ENCODE measurements at places on chromosomes 5 and 9.

- peaks cover 3% of the 10 kb centered on the region for H3K27me3 ChIP-seq
- H3K36me3 ChIP-seq = no peaks in the 10 kb centered on the region
- no peak overlapping the region for H3K27ac ChIP-seq
Measured at GRCh38 chr9:8261737-8262136, 462.2 kb upstream of the DMAC1 start.

GRCh38 chr5:36031223-36031622 lies 35.5 kb downstream of the UGT3A2 start:
- H3K27ac ChIP-seq = no peak overlapping the region
- H3K4me1 ChIP-seq = no peaks in the 10 kb centered on the region
- no peak for DNase-seq
- no peak overlapping the region for H3K4me3 ChIP-seq
- H3K27me3 ChIP-seq = peaks cover 1% of the 10 kb centered on the region

- no peaks in the 10 kb centered on the region for H3K4me1 ChIP-seq
- no peak for DNase-seq
- no peak overlapping the region for H3K27ac ChIP-seq
- peaks cover 8% of the 10 kb centered on the region for H3K27me3 ChIP-seq
- no peak overlapping the region for H3K4me3 ChIP-seq
- no peaks in the 10 kb centered on the region for H3K36me3 ChIP-seq
Measured at GRCh38 chr9:84718476-84718875, 48.9 kb downstream of the NTRK2 start.

- H3K4me1 ChIP-seq = peaks cover 6% of the 10 kb centered on the region
- H3K4me3 ChIP-seq = no peak overlapping the region
- DNase-seq = no peak
- no peak overlapping the region for H3K27ac ChIP-seq
- H3K27me3 ChIP-seq = no peaks in the 10 kb centered on the region
- H3K36me3 ChIP-seq = peaks cover 42% of the 10 kb centered on the region
Measured at GRCh38 chr5:138402640-138403039, 36.2 kb upstream of the REEP2 start.

DNA sequence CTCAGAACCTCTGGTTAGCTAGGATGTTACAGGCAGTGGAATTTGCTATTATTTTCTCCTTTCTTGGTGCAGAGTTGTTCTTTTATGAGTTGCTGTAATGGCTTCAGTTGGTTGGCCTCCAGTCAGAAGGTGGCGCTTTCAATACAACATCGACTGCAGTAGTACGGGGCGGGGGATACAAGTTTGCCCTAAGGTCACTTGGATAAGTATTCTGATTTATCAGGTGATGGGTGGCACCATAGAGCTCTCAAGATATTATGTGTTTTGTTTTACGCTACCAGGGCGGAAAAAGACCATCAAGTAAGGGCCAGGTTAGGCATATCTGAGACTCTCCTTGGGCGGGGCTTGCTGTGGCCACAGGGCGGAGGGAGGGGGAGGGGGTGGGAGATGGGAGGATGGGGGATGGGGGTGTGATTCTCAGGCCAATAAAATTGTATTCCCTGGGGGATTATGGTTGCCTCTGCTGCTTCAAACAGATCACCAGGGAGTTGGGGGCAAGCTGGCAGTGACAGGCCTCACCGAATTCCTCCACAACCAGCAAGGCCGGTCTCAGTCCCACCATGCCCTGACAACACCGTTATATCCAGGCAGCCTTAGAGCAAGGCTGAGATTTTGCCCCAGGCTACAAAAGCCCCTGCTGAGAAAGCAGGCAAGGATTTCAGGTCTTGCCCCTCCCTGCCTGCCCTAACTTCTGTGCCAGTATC lies 15.9 kb upstream of the RNF38 start:
- no peaks in the 10 kb centered on the region for H3K4me1 ChIP-seq
- no peaks in the 10 kb centered on the region for H3K27me3 ChIP-seq
- no peak for DNase-seq
- no peak overlapping the region for H3K27ac ChIP-seq
- H3K36me3 ChIP-seq = peaks cover 6% of the 10 kb centered on the region

DNA sequence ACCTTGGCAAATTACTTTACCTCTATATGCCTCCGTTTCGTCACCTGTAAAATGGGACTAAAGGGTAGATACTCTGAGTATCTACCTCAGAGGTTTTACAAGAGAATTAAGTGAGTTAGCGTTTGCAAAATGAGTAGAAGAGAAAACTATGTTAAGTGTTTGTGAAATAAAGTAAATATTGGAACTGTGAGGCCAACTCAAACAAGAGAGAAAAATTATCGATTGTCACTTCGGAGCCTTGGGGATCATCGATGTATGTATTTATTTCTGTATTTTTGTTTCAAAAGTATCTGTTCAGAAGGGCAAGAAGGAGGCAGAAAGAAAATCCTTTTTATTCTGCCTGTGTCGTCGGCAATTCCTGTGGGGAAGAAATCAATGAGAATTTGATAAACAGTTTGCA lies 25.8 kb upstream of the C5orf58 start:
- H3K27ac ChIP-seq = no peak overlapping the region
- H3K36me3 ChIP-seq = no peaks in the 10 kb centered on the region
- H3K4me3 ChIP-seq = no peak overlapping the region
- H3K4me1 ChIP-seq = no peaks in the 10 kb centered on the region
- no peak for DNase-seq
- H3K27me3 ChIP-seq = peaks cover 25% of the 10 kb centered on the region

GRCh38 chr9:76617497-76618175 lies 146.6 kb upstream of the PCA3 start:
- peaks cover 22% of the 10 kb centered on the region for H3K4me1 ChIP-seq
- no peak overlapping the region for H3K4me3 ChIP-seq
- no peak for DNase-seq
- H3K36me3 ChIP-seq = no peaks in the 10 kb centered on the region
- H3K27me3 ChIP-seq = peaks cover 17% of the 10 kb centered on the region

GRCh38 chr9:98701576-98701975 lies 7.2 kb downstream of the GABBR2 start:
- H3K27ac ChIP-seq = no peak overlapping the region
- H3K4me1 ChIP-seq = no peaks in the 10 kb centered on the region
- H3K4me3 ChIP-seq = no peak overlapping the region
- no peaks in the 10 kb centered on the region for H3K36me3 ChIP-seq
- DNase-seq = no peak

DNA sequence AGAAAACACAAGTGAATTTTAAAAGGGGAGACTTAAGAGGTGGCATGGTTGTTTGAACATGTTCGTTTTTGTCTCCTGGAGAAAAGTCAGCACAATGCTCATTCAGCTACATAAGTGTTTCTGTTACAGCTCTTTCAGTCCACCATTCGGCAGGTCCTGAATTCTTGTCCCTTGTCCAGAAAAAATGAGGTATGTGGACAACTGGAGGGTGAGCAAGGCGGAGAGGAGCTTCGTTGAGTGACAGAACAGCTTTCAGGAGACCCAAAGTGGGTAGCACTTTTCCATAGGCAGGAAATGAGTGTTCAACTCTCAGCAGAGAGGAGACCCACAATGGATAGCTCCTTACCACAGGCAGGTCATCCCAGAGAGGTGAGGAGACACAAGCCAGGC lies 4.9 kb downstream of the PDCD1LG2 start:
- no peak overlapping the region for H3K4me3 ChIP-seq
- H3K27me3 ChIP-seq = peaks cover 2% of the 10 kb centered on the region
- H3K4me1 ChIP-seq = peaks cover 60% of the 10 kb centered on the region
- H3K36me3 ChIP-seq = no peaks in the 10 kb centered on the region

DNA sequence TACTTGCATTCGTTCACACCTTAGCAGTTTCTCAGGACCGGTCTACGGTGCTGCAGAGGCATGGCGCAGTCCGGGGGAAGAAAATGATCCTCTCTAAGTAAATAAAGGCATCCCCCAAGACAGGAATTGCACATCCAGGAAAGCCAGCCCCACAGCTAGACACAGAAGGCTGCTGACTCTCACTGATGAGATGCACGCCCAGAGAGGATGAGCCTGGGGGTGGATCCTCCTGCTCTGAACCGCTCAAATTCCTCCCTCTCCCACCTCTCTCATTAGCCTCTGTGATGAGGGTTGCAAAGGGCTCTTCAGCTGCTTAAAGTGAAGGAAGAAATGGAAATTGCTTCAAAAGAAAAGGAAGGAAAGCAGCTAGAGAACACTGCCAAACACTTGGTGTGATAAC lies 132.4 kb downstream of the TTLL11 start:
- no peak overlapping the region for H3K27ac ChIP-seq
- no peaks in the 10 kb centered on the region for H3K36me3 ChIP-seq
- peaks cover 11% of the 10 kb centered on the region for H3K4me1 ChIP-seq
- H3K27me3 ChIP-seq = no peaks in the 10 kb centered on the region

- H3K27ac ChIP-seq = no peak overlapping the region
- H3K4me1 ChIP-seq = peaks cover 2% of the 10 kb centered on the region
Measured at GRCh38 chr5:149371296-149371962, 7.7 kb downstream of the IL17B start.

GRCh38 chr9:98341157-98342097 lies 86.0 kb upstream of the TBC1D2 start:
- no peak overlapping the region for H3K27ac ChIP-seq
- H3K4me3 ChIP-seq = no peak overlapping the region
- no peaks in the 10 kb centered on the region for H3K4me1 ChIP-seq

GRCh38 chr5:172834415-172835289 lies 601 bp downstream of the ERGIC1 start:
- H3K4me1 ChIP-seq = peaks cover 45% of the 10 kb centered on the region
- peak overlapping the region; percentile 79 for H3K4me3 ChIP-seq
- H3K27me3 ChIP-seq = no peaks in the 10 kb centered on the region
- H3K36me3 ChIP-seq = peaks cover 3% of the 10 kb centered on the region

DNA sequence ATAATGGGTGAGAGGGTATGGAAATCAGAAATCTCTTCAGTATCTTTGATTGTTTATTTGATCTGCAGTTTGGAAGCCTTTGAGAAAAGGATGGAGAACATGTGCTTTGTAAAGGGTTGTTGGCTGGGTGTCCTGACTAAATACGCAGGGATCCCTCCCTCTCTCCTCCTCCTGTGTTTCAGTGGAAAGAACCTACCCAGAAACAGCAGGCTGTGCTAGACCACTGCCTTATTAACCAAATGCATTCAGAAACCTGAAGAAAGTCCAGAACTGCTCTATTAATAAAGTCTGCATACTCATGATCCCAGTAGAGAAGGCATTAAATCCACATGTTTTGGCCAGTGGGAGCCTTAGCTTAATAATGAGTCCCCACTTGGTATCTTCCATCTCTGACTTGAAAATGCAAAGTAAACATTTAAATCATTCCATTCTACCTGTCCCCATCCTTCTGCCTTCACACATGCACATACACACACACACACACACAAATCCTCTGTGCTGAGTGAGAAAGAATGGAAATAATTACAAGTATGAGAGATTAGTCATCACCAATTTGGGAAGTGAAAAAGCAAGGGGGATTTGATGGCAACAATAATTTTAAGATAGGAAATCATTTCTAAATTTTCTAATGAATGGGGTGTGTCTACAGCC lies 10.0 kb upstream of the LECT2 start:
- no peak overlapping the region for H3K4me3 ChIP-seq
- no peaks in the 10 kb centered on the region for H3K4me1 ChIP-seq
- no peaks in the 10 kb centered on the region for H3K36me3 ChIP-seq
- peaks cover 3% of the 10 kb centered on the region for H3K27me3 ChIP-seq
- no peak for DNase-seq

- H3K36me3 ChIP-seq = no peaks in the 10 kb centered on the region
- H3K4me3 ChIP-seq = no peak overlapping the region
- H3K27me3 ChIP-seq = peaks cover 2% of the 10 kb centered on the region
- DNase-seq = no peak
Measured at GRCh38 chr5:153373130-153373498, 117.4 kb upstream of the GRIA1 start.

GRCh38 chr5:94498199-94498598 lies 120.2 kb downstream of the KIAA0825 start:
- H3K36me3 ChIP-seq = no peaks in the 10 kb centered on the region
- no peaks in the 10 kb centered on the region for H3K4me1 ChIP-seq
- H3K4me3 ChIP-seq = no peak overlapping the region
- no peak for DNase-seq
- H3K27me3 ChIP-seq = no peaks in the 10 kb centered on the region

DNA sequence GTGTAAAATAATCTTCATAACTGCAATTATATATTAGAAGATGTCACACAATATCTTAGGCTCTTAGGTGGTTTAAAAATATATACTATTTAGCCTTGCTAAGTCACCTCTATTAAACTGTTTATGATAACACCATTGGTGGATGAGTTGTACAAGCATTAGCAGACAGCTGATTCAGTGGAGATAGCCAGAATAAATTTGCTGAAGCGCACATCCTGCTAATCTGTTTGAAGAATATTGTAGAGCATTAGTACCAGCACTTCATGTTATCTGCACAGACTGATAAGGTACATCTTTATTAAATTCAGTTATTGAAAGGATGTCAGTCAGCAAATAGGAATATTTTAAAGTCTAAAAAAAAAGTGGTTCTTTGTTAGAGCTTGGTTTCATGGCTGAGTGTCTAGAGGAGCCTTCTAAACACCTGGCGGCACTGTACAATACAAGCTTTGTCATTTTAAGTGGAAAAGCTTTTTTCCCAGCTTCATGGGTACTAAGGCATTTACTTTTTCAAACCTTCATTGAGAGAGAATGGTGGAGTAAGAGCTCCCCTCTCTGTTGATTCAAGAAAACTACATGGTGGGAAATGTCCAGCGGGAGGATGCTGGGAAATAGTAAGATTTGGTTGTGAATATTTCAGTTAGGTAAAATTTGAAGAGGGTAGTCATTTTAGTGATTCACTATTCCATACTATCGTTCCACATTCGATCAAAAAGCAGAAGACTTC lies 275.1 kb downstream of the SLF1 start:
- DNase-seq = no peak
- no peak overlapping the region for H3K27ac ChIP-seq
- no peaks in the 10 kb centered on the region for H3K36me3 ChIP-seq
- no peak overlapping the region for H3K4me3 ChIP-seq

- no peak for DNase-seq
- no peaks in the 10 kb centered on the region for H3K36me3 ChIP-seq
- peaks cover 14% of the 10 kb centered on the region for H3K27me3 ChIP-seq
- no peaks in the 10 kb centered on the region for H3K4me1 ChIP-seq
- H3K27ac ChIP-seq = no peak overlapping the region
- no peak overlapping the region for H3K4me3 ChIP-seq
Measured at GRCh38 chr9:97770808-97771372, 73.8 kb upstream of the XPA start.

GRCh38 chr5:179596421-179596820 lies 27.1 kb downstream of the HNRNPH1 start:
- no peaks in the 10 kb centered on the region for H3K27me3 ChIP-seq
- DNase-seq = no peak
- H3K36me3 ChIP-seq = peaks cover 41% of the 10 kb centered on the region
- H3K27ac ChIP-seq = no peak overlapping the region
- no peak overlapping the region for H3K4me3 ChIP-seq

DNA sequence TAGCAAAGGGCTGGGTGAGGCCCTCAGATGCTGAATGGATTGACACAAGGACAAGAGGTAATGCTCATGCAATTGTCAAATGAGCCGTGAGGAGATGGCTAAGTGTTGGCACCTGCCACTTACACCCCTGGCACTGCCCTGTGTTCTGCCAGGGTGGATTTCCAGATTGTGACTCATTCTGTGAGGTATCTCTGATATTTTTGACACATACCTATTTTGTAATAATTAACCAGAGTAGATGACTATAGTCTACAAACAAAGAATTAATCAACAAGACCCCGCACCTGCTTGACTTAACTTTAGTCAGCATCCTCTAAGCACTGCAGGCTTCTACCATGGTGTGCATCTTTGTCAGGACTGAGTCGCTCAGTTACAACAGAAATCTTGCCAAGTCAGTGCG lies 200.8 kb downstream of the DIRAS2 start:
- DNase-seq = no peak
- no peaks in the 10 kb centered on the region for H3K36me3 ChIP-seq
- H3K27ac ChIP-seq = no peak overlapping the region
- H3K27me3 ChIP-seq = peaks cover 12% of the 10 kb centered on the region
- no peak overlapping the region for H3K4me3 ChIP-seq
- H3K4me1 ChIP-seq = no peaks in the 10 kb centered on the region

- H3K27me3 ChIP-seq = no peaks in the 10 kb centered on the region
- H3K4me1 ChIP-seq = no peaks in the 10 kb centered on the region
- no peak overlapping the region for H3K27ac ChIP-seq
- peaks cover 12% of the 10 kb centered on the region for H3K36me3 ChIP-seq
Measured at GRCh38 chr9:3434594-3434993, 91.2 kb downstream of the RFX3 start.

Data from activated naive CD8-positive, alpha-beta T cell treated with anti-CD3 and anti-CD28 coated beads, Interleukin-2, amount 50 U/mL, for 24 hours (primary cell).